ENCODE measurements at places on chromosomes 7 and 10.

GRCh38 chr7:106021151-106022067, 58.3 kb downstream of the CDHR3 start:
- DNase-seq = no peak

DNA sequence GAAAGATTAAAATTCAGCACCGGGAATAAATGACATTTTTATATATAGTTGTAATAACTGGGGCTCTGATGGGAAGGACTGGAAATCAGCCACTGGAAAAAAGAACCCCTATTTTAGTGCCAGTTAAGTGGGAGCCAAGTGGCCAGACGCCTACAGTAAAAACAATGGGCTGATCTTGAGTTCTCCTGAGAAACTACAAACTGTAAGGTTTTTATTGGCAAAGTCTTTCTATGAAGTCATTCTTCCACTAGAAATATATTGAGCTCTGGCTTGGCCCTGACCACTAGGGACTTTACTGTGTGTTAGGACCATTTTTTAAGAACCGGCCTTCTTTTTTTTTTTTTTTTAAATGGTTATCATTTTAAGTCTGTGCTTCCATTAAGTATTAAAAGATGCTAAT, 79.6 kb downstream of the ZNF22 start:
- DNase-seq = no peak

- no peak for DNase-seq
Observed at GRCh38 chr7:151191544-151191943, 4.5 kb upstream of the ASB10 start.

- DNase-seq = no peak
Observed at GRCh38 chr7:90916319-90916718, 320.2 kb downstream of the CDK14 start.

GRCh38 chr10:124701435-124701834, 42.7 kb downstream of the FAM53B start:
- DNase-seq = no peak

- no peak for DNase-seq
Observed at GRCh38 chr7:139830782-139831501, 1.9 kb downstream of the TBXAS1 start.

DNA sequence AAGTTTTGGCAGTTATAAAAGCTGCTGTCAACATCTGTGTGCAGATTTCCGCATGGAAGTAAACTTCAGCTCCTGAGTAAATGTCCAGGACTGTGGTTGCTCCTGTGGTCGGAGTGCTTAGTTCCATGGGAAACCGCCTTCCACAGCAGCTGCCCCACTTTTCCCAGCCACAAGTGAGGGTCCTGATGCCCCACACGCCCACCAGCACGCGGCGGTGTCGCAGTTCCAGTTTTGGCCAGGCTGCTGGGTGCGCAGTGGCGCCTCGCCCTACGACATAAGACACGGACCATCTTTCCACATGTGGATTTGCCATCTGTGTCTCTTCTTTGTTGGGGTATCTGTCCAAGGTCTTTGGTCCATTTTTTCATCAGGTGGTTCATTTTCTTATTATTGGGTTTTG, 167.1 kb downstream of the DIP2C start:
- no peak for DNase-seq

GRCh38 chr10:85580585-85580984, 786.0 kb downstream of the GRID1 start:
- DNase-seq = no peak

GRCh38 chr7:95904099-95904498, 131.7 kb downstream of the DYNC1I1 start:
- DNase-seq = no peak

GRCh38 chr10:118407026-118407425, 64.9 kb upstream of the FAM204A start:
- DNase-seq = no peak

DNA sequence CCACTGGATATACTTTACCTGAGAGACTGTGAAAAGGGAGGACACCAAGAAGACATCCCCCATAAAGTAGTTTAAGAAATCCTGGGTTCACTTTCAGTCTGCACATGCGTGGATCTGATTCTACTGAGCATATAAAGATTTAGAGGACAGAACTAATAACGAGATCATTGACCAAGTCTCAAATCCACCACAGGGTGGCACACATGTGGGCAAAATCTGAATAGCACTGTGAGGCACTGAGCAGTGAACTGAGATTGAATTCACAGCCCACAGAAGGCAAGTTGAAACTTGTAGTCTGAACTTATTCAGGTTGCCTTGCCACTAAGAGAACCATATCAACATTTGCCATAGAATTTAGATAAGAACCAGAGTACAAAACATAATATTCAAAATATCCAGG, 818.6 kb downstream of the GRID1 start:
- DNase-seq = peak; percentile 30

DNA sequence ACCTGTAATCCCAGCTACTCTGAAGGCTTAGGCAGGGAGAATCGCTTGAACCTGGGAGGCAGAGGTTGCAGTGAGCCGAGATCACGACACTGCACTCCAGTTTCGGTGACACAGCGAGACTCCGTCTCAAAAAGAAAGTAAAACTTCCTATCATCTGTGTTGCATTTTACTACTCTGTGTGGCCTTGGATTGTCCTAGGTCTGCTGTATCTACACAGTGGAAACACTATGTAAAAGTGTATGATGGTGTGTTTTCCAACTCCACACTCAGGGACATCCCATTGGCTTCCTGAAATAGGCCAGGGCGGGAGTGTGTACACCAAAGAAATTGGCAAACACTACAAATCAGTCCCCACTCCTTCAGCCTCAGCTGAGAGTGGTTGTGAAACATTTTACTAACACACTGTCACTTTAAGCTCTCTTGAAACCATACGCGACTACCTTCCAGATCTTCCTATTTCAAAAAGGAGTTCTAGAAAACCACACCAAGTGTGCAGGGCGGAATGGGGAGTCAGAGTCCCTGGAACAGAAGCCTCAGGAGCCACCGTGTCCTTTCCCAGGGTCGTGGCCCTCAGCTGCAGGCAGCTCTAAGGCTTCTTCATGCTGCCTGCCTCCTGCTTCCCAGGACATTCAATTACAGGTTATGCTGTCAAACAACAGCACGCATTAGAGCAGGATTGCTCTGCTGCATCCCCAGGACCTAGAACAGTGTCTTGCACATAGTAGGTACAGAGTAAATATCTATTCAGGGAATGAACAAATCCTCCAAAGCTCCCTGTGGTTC, 275.4 kb downstream of the PARD3 start:
- DNase-seq = no peak

- no peak for DNase-seq
Observed at GRCh38 chr10:3162533-3162932, 10.0 kb downstream of the PITRM1 start.

- DNase-seq = no peak
Observed at GRCh38 chr10:84660450-84661159, 332.2 kb downstream of the CCSER2 start.

DNA sequence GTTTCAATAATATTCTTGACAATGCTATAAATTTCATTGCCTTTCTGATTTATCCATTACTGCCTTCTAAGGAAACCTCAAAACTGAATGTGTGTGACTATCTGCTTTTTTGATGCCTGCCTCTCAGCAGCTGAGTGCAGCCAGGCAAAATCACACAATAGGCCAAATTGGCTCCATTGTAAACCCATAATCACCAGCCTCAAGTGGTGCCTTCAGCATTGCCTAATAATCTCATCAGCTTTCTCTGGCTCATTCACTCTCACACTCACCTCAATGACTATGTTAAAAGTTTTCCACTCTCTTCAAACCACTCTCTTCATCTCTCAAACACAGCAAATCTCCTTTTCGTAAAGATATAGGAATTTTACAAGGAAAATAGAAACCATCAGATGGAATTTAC, 182.5 kb upstream of the COL1A2 start:
- DNase-seq = no peak

DNA sequence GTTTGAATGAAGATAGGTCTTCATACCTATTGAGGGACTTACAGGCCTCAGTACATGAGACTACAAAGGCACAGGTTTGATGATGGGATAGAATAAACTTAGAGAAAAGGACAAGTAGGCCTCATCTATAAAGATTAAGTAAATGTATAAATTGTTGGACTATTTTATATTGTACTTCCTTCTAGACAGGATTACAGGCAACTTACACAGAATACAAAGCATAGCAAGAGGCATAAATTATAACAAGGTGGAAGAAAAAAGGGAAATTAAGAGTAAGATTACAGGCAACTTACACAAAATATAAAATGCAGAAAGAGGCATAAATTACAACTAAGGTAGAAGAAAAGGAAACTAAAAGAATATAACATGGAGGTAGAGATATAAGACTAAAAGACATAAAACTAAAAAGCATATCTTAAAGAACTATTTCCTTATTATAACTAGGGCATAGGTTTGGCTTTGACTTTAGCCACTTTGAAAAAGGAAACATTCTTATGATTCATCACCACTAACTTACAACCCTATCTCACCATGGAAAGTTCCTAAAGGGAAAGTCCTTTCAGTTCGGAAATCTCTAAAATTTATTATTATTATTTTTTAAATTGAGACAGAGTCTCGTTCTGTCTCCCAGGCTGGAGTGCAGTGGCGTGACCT, 153.1 kb downstream of the GALNT11 start:
- DNase-seq = no peak

GRCh38 chr7:84181628-84182027, 13.0 kb downstream of the SEMA3A start:
- no peak for DNase-seq

DNA sequence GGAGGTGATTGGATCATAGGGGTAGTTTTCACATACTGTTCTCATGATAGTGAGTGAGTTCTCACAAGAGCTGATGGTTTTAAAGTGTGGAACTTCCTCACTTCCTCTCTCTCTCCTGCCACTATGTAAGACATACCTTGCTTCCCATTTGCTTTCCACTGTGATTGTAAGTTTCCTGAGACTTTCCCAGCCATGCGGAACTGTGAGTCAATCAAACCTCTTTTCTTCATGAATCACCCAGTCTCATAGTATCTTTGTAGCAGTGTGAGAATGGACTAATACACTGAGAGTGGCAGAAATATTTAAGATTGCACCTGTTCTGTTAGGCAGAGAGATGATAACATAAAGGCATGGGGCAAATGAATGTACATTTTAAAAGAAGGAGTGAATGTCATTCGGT, 507.8 kb downstream of the SORCS3 start:
- DNase-seq = no peak

- no peak for DNase-seq
Observed at GRCh38 chr10:29613791-29614190, 21.0 kb downstream of the SVIL start.

DNA sequence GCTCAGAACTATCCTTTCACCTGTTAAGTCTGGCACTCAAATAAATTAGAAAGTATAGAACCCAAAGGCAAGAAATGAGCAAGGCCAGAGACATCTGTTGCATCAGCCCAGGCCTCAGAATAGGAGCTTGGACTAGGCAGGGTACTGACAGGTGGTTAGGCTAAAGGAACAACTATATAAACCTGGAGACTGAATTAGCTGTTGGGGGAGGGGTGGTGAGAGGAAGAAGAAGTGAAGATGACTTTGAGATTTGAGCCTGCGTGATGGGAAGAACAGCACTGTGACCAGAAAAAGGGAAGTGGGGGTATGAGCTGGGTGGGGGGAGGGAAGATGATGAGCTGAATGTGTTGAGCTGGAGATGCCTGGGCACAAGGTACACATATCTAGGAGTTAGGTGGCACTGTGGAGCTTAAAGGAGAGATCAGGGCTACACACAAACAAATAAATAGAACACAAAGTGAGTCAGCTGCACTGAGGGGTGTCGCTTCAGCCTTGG, 244.7 kb downstream of the PTEN start:
- no peak for DNase-seq

DNA sequence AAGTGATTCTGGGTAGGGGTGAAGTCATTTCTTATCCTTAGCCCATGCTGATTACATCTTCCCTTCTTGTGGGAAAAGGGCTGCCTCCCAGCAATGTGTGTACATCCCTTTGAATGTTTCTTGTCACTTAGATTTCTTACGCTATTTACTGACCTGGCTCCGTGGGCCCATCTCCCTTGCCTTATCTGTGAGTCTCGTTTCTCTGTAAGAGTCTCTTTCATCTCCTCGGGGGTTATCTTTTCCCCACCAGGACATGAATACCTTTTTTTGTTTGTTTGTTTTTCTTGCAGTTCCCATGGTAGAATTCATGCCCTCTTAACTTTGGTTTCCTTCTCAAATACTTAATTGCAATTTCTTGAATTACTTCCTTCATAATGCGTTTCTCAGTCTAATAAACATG, 107.7 kb downstream of the BAMBI start:
- no peak for DNase-seq

DNA sequence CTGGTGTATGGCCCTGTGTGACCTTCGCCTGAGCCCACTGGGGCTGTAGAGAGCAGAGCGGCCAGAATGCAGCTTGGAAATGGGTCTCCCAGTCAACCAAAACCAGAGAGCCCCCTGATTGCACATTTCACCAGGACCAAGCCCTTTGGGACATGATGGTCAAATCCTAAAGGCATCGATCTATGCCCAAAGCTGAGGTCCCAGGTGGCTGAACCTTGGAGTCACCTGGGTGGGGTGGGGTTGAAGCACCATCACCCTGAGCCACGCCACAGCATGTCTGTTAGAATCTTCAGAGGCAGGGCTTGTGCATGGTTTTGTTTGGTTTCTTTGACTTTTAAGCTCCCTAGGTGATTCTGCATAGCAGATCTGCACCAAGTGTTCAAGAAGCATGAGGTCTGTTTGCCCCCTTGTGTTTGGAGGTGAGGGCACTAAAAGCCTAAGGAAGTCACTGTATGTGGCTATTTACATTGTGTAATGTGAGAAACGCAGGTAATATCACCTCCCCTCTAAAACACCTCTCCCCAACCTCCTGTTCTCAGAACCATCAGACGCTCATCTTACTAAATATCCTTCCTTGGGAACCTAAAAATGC, 9.6 kb downstream of the PKD1L1 start:
- DNase-seq = no peak

GRCh38 chr7:18974803-18975202, 142.6 kb downstream of the TWIST1 start:
- no peak for DNase-seq

DNA sequence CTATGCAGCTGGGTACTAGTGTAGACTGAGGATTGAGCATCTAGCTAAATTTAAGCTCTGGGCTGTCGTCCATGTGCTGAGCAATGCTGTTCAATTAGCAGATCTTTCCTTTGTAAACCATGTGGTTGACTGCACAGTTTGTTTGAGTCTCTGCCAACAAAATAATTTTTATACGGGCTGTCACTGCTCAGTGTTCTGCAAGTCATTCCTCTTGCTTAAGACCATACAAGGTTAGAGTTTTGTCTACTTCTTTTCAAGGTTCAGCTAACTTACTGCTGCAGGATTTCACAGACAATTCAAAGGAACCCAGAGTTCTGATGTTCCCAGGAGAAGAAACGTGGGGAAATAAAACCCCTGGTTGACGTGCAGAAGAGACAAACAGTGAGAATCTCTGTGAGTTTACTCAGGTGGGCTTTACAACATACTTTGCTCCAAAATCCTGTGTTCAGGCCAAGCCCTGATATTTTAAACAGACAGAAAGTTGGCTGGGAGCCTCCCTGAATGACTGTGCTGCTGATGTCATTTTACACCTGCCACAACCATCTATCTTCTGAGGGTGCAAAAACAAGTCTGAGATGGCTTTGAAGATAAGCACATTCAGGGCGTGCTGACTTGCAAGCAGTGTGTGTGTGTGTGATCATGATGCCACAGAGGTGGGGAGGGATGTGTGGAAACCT, 177.1 kb upstream of the SVIL start:
- peak; percentile 56 for DNase-seq
